B cell (primary cell): ENCODE measurements at places on chromosomes 3 and 15. TPM values are rescaled to one million over a fixed set of nuclear protein-coding genes. Genes with fewer than 3 reads are reported as not detected.

- no peak for DNase-seq
- no peak overlapping the region for H3K27ac ChIP-seq
- peaks cover 6% of the 10 kb centered on the region for H3K27me3 ChIP-seq
- no peak overlapping the region for H3K4me3 ChIP-seq
- no peaks in the 10 kb centered on the region for H3K4me1 ChIP-seq
- no peaks in the 10 kb centered on the region for H3K36me3 ChIP-seq
These were observed 999 bp downstream of the INSYN1 start for GRCh38 chr15:73751899-73752805.

GRCh38 chr15:31001702-31002101 lies 10.3 kb upstream of the MTMR10 start:
- no peaks in the 10 kb centered on the region for H3K27me3 ChIP-seq
- no peaks in the 10 kb centered on the region for H3K36me3 ChIP-seq
- H3K4me3 ChIP-seq, result no peak overlapping the region

DNA sequence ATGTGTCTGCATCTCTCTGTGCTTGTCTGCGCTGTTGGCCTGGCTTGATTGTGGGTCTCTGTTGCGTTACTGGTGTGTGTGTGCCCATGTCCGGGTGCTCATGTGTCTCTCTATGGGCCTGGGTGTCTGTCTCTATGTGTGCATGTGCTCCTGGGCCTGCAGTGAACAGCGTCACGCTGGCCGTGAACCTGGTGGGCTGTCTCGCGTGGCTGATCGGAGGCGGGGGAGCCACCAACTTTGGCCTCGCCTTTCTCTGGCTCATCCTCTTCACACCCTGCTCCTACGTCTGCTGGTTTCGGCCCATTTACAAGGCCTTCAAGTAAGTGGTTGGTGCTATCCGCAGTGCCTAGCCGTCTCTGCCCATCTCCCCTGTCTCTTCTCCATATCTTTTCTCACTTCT lies 7.0 kb upstream of the PPCDC start:
- no peak for DNase-seq
- H3K4me1 ChIP-seq, result peaks cover 3% of the 10 kb centered on the region
- H3K27ac ChIP-seq, result no peak overlapping the region
- H3K4me3 ChIP-seq, result no peak overlapping the region

GRCh38 chr3:133955892-133956291 lies 60.2 kb upstream of the RAB6B start:
- no peaks in the 10 kb centered on the region for H3K27me3 ChIP-seq
- DNase-seq, result no peak
- H3K4me1 ChIP-seq, result no peaks in the 10 kb centered on the region
- no peak overlapping the region for H3K4me3 ChIP-seq
- no peaks in the 10 kb centered on the region for H3K36me3 ChIP-seq

- peak overlapping the region; percentile 1 for H3K4me3 ChIP-seq
- peaks cover 44% of the 10 kb centered on the region for H3K4me1 ChIP-seq
- DNase-seq, result peak; percentile 85
- no peaks in the 10 kb centered on the region for H3K27me3 ChIP-seq
- H3K27ac ChIP-seq, result peak overlapping the region; percentile 79
- peaks cover 23% of the 10 kb centered on the region for H3K36me3 ChIP-seq
These were observed 1.9 kb downstream of the KBTBD8 start for GRCh38 chr3:67000009-67000408.

GRCh38 chr15:42149493-42150218 lies 6.8 kb downstream of the PLA2G4F start:
- H3K27ac ChIP-seq, result no peak overlapping the region
- H3K36me3 ChIP-seq, result no peaks in the 10 kb centered on the region
- H3K4me3 ChIP-seq, result no peak overlapping the region
- no peak for DNase-seq
- H3K4me1 ChIP-seq, result no peaks in the 10 kb centered on the region

GRCh38 chr3:157279237-157279636 lies 119.3 kb upstream of the CCNL1 start:
- no peak overlapping the region for H3K4me3 ChIP-seq
- H3K27ac ChIP-seq, result no peak overlapping the region
- no peaks in the 10 kb centered on the region for H3K4me1 ChIP-seq
- H3K36me3 ChIP-seq, result no peaks in the 10 kb centered on the region
- DNase-seq, result no peak

DNA sequence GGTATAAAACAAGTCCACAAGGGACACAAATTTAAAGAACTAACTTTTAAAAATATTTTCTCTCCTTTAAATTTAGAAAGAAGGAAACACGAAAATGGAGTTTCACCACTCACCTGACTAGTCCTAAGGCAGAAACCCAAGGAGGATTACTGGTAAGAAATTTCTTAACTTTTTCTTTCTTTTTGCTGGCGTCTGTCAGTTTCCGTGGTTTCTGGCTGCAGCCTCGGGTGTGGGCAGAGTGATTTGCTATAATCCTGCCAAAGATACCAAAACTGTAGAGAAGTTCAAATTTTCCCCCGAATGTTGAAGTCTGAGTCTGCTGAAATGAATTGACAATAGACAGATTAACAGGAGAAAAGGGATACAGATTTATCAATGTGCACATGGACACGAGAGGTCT lies 843.6 kb upstream of the ALCAM start:
- H3K4me1 ChIP-seq, result peaks cover 80% of the 10 kb centered on the region
- no peak overlapping the region for H3K4me3 ChIP-seq
- no peaks in the 10 kb centered on the region for H3K27me3 ChIP-seq
- DNase-seq, result peak; percentile 41
- H3K36me3 ChIP-seq, result no peaks in the 10 kb centered on the region

- no peak for DNase-seq
- no peaks in the 10 kb centered on the region for H3K36me3 ChIP-seq
- H3K27me3 ChIP-seq, result no peaks in the 10 kb centered on the region
- no peak overlapping the region for H3K27ac ChIP-seq
These were observed 229.6 kb upstream of the FEZF2 start for GRCh38 chr3:62602987-62603386.

DNA sequence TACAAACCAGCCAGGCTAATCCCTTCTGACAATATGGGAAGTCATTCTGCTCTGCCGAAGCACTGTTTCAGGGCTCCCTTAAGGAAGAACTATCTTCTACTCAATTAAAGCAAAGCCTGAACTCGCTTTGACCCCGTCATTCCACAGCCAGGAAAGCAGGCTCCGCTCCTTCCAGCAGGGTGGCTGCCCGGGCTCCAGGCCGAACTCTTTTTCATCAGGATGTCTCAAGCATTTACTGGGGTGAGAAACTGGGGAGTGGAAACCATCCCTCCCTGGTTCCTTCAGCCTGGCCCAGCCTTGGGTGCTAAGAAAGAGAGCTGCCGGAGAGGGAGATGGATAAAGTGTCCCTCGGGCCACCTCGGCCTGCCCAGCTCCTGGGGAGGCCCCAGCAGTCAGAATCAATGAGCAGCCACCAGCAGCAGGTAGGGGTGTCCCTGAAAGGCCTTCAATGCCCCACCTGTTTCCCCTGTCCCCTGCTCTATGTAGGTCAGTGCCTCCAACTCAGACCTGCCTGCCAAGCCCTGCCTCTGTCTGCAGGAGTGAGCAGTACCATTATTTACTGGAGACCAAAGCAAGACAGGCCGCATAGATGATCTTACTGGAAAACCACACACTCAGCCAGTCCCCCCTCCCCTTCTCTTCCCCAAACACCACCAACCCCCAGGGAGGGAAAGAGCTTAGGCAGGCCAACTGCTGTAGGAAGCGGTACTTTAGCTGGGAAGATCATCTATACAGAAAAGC lies 225.6 kb upstream of the TLE3 start:
- DNase-seq, result no peak
- H3K27me3 ChIP-seq, result no peaks in the 10 kb centered on the region
- H3K4me1 ChIP-seq, result peaks cover 71% of the 10 kb centered on the region
- H3K4me3 ChIP-seq, result no peak overlapping the region
- H3K27ac ChIP-seq, result no peak overlapping the region

DNA sequence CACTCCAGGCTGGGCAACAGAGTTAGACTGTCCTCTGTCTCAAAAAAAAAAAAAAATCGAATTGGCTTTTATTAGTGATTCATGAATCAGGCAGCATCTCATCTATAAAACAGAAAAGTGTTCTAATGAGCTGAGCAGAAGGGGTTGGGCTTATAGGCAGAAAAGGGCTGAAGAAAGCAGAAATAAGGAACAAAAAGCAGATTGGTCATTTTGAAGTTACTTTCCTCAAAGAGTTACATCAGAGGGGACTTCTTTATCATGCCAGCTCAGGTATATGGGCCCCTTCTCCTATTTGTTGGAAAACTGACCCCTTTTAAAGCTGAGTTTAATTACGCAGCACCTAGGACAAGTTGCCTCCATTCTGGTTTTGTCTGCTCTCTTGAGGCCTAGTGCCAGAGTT lies 722 bp upstream of the POGLUT1 start:
- no peak overlapping the region for H3K4me3 ChIP-seq
- H3K27me3 ChIP-seq, result no peaks in the 10 kb centered on the region
- no peak for DNase-seq
- H3K27ac ChIP-seq, result peak overlapping the region; percentile 74
- peaks cover 30% of the 10 kb centered on the region for H3K4me1 ChIP-seq

Gene ACTC1
- not detected in 2 replicates for total RNA-seq
